Naive thymus-derived CD4-positive, alpha-beta T cell (primary cell): ENCODE measurements at places on chromosomes 2 and 18. TPM values are rescaled to one million over a fixed set of nuclear protein-coding genes. Genes with fewer than 3 reads are reported as not detected.
A peak's percentile ranks its signal among the peaks of the same experiment; 100 is the strongest.

- no peaks in the 10 kb centered on the region for H3K27me3 ChIP-seq
- H3K4me1 ChIP-seq = no peaks in the 10 kb centered on the region
- no peaks in the 10 kb centered on the region for H3K36me3 ChIP-seq
- no peak overlapping the region for H3K27ac ChIP-seq
These were observed 1329.7 kb upstream of the SLC39A10 start for GRCh38 chr2:194327196-194327888.

GRCh38 chr2:200733713-200734198, 78.0 kb upstream of the BZW1 start:
- no peaks in the 10 kb centered on the region for H3K36me3 ChIP-seq
- no peak overlapping the region for H3K4me3 ChIP-seq
- H3K27ac ChIP-seq = no peak overlapping the region
- no peaks in the 10 kb centered on the region for H3K4me1 ChIP-seq
- no peaks in the 10 kb centered on the region for H3K27me3 ChIP-seq
- no peak for DNase-seq

GRCh38 chr2:152359573-152360363, 24.8 kb downstream of the FMNL2 start:
- H3K4me3 ChIP-seq = no peak overlapping the region
- no peak for DNase-seq
- no peak overlapping the region for H3K27ac ChIP-seq
- H3K27me3 ChIP-seq = no peaks in the 10 kb centered on the region

GRCh38 chr2:160328811-160329527, 128.9 kb upstream of the ITGB6 start:
- no peak overlapping the region for H3K4me3 ChIP-seq
- peaks cover 28% of the 10 kb centered on the region for H3K4me1 ChIP-seq
- no peak for DNase-seq
- H3K27me3 ChIP-seq = no peaks in the 10 kb centered on the region
- H3K27ac ChIP-seq = no peak overlapping the region

DNA sequence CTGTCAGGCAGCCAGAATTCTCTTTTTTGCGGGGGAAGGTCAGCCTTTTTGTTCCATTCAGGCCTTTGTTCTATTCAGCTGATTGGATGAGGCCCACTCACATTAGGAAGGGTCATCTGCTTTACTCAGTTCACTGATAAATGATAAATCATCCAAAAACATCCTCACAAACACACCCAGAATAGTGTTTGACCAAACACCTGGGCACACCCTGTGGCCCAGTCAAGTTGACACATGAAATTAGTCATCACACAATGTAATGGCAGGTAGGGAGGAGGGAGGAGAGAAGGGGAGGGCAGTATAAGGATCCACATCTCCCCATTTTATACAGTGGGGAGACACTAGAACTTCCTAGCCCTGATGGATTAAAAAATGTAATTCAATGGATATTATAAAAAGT, 8.3 kb upstream of the RMC1 start:
- no peak overlapping the region for H3K27ac ChIP-seq
- H3K36me3 ChIP-seq = no peaks in the 10 kb centered on the region
- no peaks in the 10 kb centered on the region for H3K4me1 ChIP-seq
- no peak for DNase-seq

DNA sequence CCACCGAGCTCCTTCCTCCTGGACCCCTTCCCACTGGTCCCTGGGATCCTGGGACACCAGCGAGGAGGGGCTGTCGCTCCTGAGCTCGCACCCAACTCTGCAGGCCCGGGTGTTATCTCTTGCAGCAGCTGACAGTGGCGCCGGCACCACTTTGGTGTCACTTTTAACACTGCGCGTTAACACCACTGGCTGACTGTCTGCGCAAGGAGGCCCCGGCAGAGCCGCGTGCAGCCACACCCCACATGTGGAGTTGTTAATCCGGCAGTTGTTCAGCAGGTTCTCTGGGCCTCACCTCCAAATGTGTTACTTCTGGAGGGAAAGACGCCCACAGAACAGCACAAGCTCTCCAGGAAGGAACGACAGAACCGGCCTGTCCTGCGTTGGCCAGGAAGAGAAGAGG, 155.0 kb upstream of the GLI2 start:
- H3K27ac ChIP-seq = no peak overlapping the region
- no peaks in the 10 kb centered on the region for H3K4me1 ChIP-seq

GRCh38 chr2:199118673-199119112, 339.0 kb downstream of the SATB2 start:
- no peak for DNase-seq
- no peak overlapping the region for H3K4me3 ChIP-seq
- no peaks in the 10 kb centered on the region for H3K27me3 ChIP-seq
- no peaks in the 10 kb centered on the region for H3K36me3 ChIP-seq

- peak within 1 kb of the TSS; percentile 54 for H3K4me3 ChIP-seq
- H3K27me3 ChIP-seq = no peaks in the 10 kb centered on the region
- no peak within 1 kb of the TSS for H3K27ac ChIP-seq
- DNase-seq = no peak
These were observed at the start of gene IL1RL2 for GRCh38 chr2:102186791-102187495. IL1RL2 (plus strand) TSS chr2:102187023; CDS start chr2:102187868, 845 bp downstream.

GRCh38 chr2:216985658-216986141, 125.8 kb upstream of the TNP1 start:
- H3K4me1 ChIP-seq = no peaks in the 10 kb centered on the region
- no peak overlapping the region for H3K27ac ChIP-seq
- H3K36me3 ChIP-seq = no peaks in the 10 kb centered on the region
- no peak overlapping the region for H3K4me3 ChIP-seq

DNA sequence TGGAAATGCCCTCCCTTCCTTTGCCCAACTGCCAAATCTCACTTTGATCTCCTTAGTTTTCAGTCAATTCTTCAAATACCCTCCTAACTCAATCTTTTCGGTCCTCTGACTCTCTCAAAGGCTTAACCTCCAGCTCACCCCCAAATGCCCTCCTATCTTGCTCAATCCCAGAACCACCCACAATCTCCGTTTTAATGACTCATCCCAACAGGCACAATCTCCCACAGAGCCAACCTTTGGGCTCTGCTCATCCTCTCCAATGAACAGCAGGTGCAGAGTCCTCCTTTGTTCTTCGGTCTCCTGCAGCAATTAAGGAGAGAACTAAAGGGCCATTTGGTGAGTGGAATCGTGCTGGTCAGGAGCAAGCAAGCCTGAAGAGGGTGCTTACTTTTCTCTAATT, 366.1 kb upstream of the CRIM1 start:
- H3K4me3 ChIP-seq = no peak overlapping the region
- H3K36me3 ChIP-seq = no peaks in the 10 kb centered on the region
- no peak overlapping the region for H3K27ac ChIP-seq
- no peak for DNase-seq
- no peaks in the 10 kb centered on the region for H3K4me1 ChIP-seq

DNA sequence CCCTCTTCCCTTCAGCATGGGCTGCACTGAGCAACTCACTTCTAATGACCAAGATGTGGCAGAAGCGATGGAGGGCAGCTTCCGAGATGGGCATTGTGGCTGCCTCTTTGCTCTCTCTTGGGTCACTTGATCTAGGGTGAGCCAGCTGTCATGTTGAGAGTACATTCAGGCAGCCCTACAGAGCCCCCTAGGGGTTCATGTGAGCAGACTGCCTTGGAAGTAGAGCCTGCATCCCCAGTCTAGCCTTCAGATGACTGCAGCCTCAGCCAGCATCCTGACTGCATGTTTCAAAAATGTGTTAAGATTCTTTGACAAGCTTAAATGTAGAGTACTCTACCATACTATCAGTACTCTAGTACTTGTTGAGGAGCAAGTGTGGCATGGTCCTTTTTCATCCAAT, 143.9 kb downstream of the NCK2 start:
- no peaks in the 10 kb centered on the region for H3K27me3 ChIP-seq
- no peak overlapping the region for H3K27ac ChIP-seq
- H3K36me3 ChIP-seq = peaks cover 37% of the 10 kb centered on the region
- H3K4me1 ChIP-seq = peaks cover 39% of the 10 kb centered on the region

DNA sequence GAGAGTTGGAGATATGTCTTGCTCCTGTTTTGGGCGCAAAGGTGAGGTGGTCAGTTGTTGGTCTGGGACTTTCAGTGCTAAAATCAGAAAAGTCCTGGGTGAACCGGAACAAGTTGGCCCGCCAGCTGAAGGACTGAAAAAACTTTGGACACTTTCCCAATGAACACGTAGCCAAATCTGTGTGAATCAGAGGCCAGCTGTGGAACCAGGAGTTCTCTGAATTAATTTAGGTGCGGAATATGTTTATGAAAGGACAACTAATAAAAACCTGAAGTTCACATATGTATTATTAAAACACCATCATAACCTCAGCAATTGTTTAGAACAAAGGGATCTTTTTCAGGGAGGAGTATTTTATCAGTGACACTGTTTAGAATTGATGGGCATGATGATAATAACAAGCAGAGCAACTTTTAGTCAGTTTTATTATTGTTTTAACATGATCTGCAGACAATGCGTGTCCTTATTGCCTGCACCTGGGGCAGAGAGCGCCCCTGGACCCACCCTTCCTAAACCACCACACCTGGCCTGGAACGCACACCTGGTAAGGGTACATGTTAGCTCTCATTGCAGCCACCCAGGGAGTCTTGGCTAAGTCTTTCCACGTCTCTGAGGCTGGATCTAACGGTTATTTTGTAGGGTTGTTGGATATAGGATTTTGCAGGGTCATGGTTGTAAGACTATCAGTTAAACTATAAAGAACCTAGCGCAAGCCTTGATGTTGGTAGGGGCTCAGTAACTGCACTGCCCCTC, 9.9 kb upstream of the ODC1 start:
- H3K27me3 ChIP-seq = no peaks in the 10 kb centered on the region
- H3K4me3 ChIP-seq = no peak overlapping the region
- no peak overlapping the region for H3K27ac ChIP-seq
- H3K4me1 ChIP-seq = no peaks in the 10 kb centered on the region
- no peak for DNase-seq
- H3K36me3 ChIP-seq = no peaks in the 10 kb centered on the region

GRCh38 chr2:174486563-174487107, at the start of gene GPR155:
GPR155 (minus strand) TSS chr2:174487029; CDS start chr2:174481956, 5,073 bp downstream.
- no peaks in the 10 kb centered on the region for H3K27me3 ChIP-seq
- H3K27ac ChIP-seq = peak within 1 kb of the TSS; percentile 87
- DNase-seq = no peak
- peaks cover 35% of the 10 kb centered on the region for H3K4me1 ChIP-seq
- H3K36me3 ChIP-seq = peaks cover 12% of the 10 kb centered on the region

GRCh38 chr2:17803497-17803896, 12.8 kb upstream of the MSGN1 start:
- no peaks in the 10 kb centered on the region for H3K27me3 ChIP-seq
- no peak for DNase-seq
- no peaks in the 10 kb centered on the region for H3K36me3 ChIP-seq
- no peak overlapping the region for H3K27ac ChIP-seq
- no peak overlapping the region for H3K4me3 ChIP-seq

- DNase-seq = no peak
- H3K36me3 ChIP-seq = no peaks in the 10 kb centered on the region
- H3K4me1 ChIP-seq = no peaks in the 10 kb centered on the region
- no peaks in the 10 kb centered on the region for H3K27me3 ChIP-seq
These were observed 231.4 kb downstream of the LRRTM1 start for GRCh38 chr2:80073134-80073561.

DNA sequence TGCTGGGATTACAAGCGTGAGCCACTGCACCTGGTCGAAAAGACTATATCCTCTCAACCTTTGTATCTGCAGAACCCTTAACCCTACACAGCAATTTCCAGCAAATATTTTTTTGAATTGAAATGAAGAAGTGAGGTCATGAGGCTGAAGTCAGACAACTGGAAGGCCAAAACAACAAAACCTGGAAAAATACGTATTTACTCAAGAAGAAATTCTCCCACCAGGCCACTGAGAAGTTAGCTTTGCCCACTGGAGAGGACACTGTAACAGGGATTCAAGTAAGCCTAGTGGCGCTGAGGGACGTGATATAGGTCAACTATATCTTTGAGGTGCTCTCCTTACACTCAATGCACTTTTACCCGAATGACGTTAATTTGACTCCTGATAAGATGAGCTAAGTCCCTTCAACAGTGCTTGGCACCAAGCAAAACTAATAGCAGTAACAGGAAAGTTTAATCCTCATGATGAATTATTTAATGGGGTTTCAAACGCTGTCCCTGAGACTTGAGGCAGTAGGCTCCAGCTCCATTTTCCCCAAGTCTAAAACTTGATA, 1.9 kb downstream of the HDLBP start:
- no peak for DNase-seq
- no peaks in the 10 kb centered on the region for H3K27me3 ChIP-seq
- H3K27ac ChIP-seq = no peak overlapping the region
- peaks cover 50% of the 10 kb centered on the region for H3K4me1 ChIP-seq
- peak overlapping the region; percentile 98 for H3K4me3 ChIP-seq

- H3K27ac ChIP-seq = no peak overlapping the region
- H3K36me3 ChIP-seq = no peaks in the 10 kb centered on the region
- H3K4me3 ChIP-seq = no peak overlapping the region
- H3K4me1 ChIP-seq = peaks cover 27% of the 10 kb centered on the region
These were observed 42.9 kb downstream of the QPCT start for GRCh38 chr2:37387148-37387835.

GRCh38 chr2:68352651-68353391, 12.3 kb upstream of the PLEK start:
- H3K4me3 ChIP-seq = no peak overlapping the region
- H3K36me3 ChIP-seq = no peaks in the 10 kb centered on the region
- H3K4me1 ChIP-seq = no peaks in the 10 kb centered on the region
- no peak overlapping the region for H3K27ac ChIP-seq

- H3K36me3 ChIP-seq = no peaks in the 10 kb centered on the region
- no peak for DNase-seq
- H3K4me3 ChIP-seq = no peak overlapping the region
- no peak overlapping the region for H3K27ac ChIP-seq
- no peaks in the 10 kb centered on the region for H3K27me3 ChIP-seq
- no peaks in the 10 kb centered on the region for H3K4me1 ChIP-seq
These were observed 9.0 kb downstream of the TMEM247 start for GRCh38 chr2:46488389-46488788.

DNA sequence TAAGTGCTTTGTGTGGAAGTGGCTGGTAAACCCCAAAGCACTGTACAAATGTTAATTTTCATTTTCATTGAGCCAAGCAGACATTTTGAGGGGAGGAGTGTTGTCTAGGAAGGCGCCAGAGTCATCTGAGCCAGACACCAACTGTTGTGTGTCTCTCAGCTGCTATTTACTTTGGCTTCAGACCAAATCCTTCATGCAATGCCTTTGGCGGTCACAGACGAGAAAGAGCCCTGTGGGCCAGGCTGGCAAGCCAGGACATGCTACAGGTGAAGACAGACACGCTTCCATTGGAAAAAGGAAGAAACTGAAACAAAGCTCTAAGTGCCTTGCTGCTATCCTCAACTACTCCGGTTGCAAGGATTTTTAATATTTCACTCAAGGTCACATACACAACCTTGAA, 115.4 kb upstream of the CDC42EP3 start:
- no peak for DNase-seq
- no peaks in the 10 kb centered on the region for H3K4me1 ChIP-seq
- no peak overlapping the region for H3K27ac ChIP-seq
- H3K36me3 ChIP-seq = no peaks in the 10 kb centered on the region

The SH3BP4 gene
- total RNA-seq = 0.41 TPM

The C2orf78 gene
- not detected in 2 replicates for total RNA-seq

The ADD2 gene
- 7.7 TPM for total RNA-seq

The ZCCHC2 gene
- 58.6 and 63.1 TPM in 2 replicates for total RNA-seq

The SLC14A1 gene
- total RNA-seq = 3.3 TPM

The CNDP1 gene
- total RNA-seq = not detected

The CCDC141 gene
- total RNA-seq = 36.1 TPM
